ENCODE measurements at places on chromosomes 2 and 18.
A peak's percentile ranks its signal among the peaks of the same experiment; 100 is the strongest.

GRCh38 chr2:48445091-48445725 lies 84.7 kb upstream of the STON1 start:
- DNase-seq = no peak

- no peak for DNase-seq
Observed at GRCh38 chr2:88638743-88639142, 11.5 kb upstream of the EIF2AK3 start.

DNA sequence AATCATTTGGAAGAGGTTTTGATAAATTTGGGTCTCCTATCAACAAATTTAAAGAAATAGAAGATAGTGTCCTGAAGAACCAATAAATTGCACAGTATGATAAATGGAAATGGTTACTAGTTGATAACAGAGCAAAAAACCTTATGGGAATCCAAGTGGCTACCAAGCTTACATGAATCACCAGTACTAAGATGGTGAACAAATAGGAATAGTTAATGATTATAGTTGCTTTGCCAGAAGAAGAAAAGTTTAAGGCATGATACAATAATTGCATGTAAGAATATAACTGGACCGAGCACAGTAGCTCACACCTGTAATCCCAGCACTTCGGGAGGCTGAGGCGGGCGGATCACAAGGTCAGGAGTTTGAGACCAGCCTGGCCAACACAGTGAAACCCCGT lies 19.6 kb upstream of the INO80D start:
- no peak for DNase-seq

GRCh38 chr2:181457121-181457740 lies at the start of gene ITGA4:
TSS of gene ITGA4 (plus strand) at chr2:181457386. CDS start at chr2:181457655, 269 bp downstream.
- peak; percentile 65 for DNase-seq

DNA sequence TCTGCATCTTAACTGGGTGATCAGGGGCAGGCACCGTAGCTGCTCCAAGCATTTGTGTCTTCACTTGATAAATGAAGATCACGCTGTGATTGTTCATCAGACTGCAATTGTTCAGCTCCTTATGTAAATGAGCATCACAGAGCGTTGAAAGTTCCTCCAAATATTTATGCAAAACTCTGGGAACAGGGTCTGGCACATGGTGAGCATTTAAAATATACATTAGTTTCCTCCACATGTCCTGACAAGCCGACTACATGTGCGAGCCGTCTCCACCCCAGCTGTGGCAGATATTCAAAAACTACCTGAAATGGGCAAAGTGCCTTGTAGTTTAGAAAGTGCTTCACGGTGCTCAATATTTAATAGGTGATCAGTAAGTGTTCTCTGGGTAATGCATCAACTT lies 175.1 kb upstream of the ID2 start:
- DNase-seq = no peak

- peak; percentile 32 for DNase-seq
Observed at GRCh38 chr2:96869281-96869821, 529 bp downstream of the SEMA4C start.

DNA sequence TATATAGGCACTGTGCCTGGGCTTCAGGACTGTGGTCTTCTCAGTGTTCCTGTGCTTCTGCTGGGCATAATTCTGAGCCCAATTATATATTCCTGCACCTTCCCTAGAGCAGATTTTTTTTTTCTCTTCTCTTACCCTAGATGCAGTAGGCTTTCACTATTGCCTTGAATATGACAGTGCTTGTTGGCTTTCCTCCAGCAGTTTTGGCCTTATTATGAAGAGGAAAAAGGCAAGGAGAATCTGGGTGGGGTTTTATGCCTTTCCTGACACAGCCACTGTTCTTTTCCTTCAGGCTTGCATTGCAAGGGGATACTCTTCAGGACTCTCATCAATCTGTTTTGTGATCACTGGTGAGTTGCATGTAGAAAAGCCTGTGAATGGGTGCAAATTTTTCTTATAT lies 221.9 kb upstream of the CELF4 start:
- DNase-seq = no peak

GRCh38 chr18:995629-996028 lies 91.0 kb downstream of the ADCYAP1 start:
- no peak for DNase-seq

GRCh38 chr2:79903222-79904000 lies 390.6 kb downstream of the CTNNA2 start:
- DNase-seq = no peak

- no peak for DNase-seq
Observed at GRCh38 chr2:76998152-76998551, 524.0 kb downstream of the LRRTM4 start.
